T-helper 2 cell treated with Interferon-gamma antibody and Interleukin-4, amounts not matched to agents 5 μg/mL and 100 μg/mL, for 36 hours (primary cell): ENCODE measurements at places on chromosomes 7 and 10.

DNA sequence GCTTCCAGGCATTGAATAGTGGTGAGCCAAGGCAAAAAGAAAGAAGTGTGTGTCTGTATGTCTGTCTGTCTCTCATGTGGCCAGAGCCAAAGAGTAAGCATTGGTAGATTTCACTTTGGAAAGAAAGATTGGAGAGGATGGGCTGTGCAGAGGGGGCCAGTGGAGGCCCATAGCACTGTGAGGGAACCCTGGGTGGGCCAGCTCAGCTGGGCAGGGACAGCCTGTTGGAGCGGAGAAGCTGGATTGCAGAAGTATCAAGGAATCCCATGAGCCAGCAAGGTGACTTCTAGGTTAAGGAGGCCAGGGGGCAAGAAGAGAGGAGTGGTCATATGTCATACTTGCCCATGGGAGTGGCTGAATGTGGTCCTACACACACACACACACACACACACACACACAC, 1.5 kb upstream of the GRID1 start:
- no peak for DNase-seq

DNA sequence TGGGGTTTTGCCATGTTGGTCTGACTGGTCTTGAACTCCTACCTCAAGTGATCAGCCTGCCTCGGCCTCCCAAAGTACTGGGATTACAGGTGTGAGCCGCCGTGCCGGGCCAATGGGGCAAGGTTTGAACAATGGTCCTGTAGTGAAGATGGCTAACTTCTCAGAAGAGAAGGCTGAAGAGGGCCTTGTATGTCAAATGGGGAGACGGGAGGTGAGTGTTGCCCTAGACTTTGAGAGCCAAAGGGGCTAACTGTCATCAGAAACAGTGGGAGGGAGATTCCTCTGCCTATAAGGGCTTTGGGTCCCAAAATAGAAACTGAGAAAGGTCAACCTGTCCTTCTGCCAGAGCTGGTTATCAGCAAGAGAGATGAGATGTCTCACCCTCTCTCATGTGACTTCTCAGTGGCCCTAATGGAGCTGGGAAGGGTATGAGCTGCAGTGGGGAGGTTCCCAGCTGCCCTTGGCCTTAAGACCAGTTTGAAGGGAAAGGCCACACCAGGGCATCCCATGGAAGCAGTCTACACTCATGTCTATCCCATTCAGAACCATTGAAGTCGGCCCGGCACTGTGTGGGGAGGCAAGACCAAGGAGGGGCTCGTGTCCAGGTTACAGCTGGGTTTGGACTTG, 1.3 kb upstream of the SAMD8 start:
- no peak for DNase-seq

DNA sequence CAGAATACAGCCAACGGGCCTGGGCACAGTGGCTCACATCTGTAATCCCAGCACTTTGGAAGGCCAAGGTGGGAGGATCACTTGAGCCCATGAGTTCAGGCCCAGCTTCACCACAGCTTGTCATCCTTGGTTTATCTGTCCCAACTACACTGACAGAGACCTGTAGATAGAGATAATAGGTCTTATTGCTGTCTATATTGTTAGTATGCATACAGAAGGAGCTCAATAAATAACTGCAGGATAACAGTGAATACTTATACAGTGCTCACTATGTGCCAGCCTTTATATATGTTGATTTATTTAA, 1.3 kb downstream of the CNPY4 start:
- DNase-seq: no peak

DNA sequence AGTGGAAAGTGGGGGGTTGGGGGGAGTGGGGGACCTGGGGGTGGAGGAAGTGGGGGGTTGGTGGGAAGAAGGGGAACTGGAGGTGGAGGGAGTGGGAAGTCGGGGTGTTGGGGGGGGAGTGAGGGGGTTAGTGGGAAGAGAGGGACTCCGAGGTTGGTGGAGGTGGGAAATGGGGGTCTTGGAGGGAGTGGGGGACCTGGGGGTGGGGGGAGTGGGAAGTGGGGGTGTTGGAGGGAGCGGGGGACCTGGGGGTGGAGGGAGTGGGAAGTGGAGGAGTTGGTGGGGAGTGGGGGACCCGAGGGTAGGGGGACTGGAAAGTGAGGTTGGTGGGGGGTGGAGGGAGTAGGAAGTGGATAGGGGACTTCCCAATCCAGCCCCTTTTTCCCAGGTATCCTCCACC, 906 bp upstream of the MMD2 start:
- no peak for DNase-seq

DNA sequence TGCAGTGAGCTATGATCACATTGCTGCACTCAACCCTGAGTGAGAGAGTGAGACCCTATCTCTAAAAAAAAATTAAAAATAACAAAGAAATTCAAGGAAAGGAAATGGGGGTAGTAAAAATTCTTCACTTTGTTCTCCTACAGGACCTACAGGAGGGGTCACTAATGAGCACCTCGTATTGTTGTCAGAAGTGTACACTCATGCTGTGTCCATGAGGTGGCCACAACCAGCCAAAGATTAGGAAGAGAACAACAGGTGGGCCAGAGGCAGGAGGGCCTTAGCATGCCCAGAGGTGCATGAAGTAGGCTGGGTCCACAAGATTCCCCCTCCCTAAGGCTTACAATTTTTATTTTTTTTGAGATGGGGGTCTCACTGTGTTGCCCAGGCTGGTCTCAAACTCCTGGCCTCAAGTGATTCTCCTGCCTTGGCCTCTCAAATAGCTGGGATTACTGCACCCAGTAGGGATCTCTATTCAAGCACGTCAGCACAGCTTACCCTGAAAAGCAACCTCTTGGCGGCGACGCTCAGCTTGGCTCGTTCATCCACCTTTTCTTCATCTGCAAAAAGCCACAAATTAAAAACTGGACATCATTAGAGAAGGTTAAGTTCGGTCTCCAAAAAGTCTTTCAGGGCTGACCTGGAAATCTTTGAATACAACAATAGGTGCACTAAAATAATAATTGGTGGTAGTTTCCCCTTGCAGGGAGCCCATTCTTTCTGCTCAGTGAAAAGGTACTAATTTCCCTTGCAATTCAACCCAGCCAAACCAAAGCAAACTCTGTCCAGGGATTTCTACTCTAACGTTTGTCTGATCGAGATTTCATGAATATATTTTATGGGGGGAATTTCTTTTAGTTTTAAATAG, 104.4 kb downstream of the SVIL start:
- DNase-seq: no peak

GRCh38 chr10:88070080-88070880, 206.9 kb downstream of the PTEN start:
- no peak for DNase-seq

DNA sequence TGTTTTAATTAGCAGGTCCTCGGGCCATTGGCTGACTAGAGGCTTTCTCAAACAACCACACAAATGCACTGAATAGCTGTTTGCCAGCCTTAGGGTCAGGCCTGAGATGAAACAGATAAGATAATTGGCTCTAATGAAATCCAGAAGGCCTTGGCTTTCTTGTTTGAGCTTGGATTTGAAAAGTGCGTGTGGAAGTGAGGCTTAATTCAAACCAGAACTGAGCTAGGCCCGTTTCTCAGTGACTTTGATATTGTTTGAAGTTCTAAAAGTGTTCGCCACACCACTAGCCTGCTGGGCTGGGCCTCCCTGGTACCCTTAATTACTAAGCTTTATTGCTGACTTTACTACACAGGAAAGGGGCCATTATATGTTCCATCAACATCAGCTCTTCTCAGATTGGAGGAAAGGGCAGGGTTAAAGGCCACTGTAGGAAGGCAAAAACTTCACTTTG, 270.6 kb downstream of the TWIST1 start:
- no peak for DNase-seq

GRCh38 chr7:88269586-88269985, 37.1 kb downstream of the STEAP4 start:
- no peak for DNase-seq

DNA sequence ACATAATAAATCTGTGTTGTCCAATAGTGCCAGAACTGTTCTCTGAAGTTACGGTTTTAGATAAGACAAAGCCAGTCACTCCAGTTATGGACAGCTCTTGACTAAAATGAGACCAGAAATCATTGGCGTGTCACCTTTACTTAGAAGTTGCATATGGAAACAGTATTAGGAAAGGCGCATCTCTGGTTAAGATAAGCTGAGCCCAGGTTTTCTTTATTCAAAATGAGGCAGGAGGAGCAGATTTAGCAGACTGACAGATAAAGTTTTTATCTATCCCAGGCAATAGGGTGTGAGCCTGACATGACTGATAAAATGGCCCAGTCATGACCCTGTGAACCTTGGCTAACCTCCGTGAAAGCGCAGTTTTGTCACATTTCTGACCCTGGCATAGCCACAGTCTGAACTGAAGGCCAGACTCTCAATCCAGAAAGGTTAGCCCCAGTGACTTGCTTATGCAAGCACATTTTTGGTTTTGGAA, 4.2 kb downstream of the CYP26A1 start:
- DNase-seq: no peak

GRCh38 chr10:11517150-11517549, 94.3 kb downstream of the USP6NL start:
- DNase-seq: no peak

- peak; percentile 80 for DNase-seq
Observed at GRCh38 chr10:49606981-49607535, 3.1 kb upstream of the SLC18A3 start.

DNA sequence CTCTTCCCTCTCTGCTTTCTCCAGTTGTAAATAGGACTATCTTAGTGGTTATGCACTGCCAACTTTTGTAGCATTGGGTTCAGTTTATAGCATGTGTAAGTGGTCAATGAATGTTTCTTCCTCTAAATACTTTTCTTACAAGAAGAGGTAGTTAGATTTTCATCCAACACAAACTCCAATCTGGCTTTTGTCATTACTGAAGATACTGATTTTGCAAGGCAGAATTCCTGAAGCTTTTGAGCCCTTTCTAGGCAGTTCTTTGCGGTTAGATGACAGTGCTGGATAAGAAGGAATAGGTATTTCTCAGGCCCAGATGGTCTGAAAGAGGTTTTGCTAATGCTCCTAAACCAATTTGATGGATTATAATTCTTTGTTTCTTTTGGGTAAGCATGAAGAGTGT, 60.5 kb downstream of the BICC1 start:
- DNase-seq: no peak

DNA sequence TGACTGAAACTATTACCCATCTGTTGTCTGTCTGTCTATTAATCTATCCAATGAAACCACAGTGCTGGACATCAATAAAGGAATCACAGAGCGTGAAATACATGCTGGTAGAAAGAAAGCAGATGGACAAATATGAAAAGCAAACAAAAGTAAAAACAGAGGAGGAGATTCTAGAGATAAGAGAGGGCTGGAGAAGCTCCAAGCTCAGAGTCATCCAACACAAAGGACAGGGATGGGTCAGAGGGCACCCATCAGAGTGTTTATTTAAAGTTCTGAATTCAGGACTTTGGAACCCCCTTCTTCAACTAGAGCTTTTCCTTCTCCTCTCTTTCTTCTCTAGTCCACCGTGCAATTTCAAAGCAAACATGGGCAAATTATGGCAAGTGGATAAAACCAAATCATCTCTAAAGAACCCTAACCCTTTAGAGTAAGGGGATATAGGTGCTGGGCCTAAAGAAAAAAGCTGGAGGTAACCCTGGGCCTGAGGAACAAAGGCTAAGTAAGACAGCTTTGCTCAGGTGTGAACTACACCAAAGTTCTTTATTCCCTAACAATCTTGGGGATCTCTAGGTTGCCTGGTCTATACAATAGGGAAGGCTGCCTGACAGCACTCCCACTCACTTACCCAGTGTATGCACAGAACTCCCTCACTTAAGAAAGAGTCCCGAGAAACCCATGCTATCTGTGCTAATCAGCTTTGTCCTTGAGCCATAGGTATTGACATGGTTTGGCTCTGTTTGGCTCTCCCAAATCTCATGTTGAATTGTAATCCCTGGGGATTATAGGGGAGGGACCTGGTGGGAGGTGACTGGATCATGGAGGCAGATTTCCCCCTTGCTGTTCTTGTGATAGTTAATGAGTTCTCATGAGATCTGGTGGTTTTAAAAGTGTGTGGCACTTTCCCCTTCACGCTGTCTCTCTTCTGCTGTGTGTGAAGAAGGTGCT, 97.0 kb downstream of the BAMBI start:
- DNase-seq: no peak

DNA sequence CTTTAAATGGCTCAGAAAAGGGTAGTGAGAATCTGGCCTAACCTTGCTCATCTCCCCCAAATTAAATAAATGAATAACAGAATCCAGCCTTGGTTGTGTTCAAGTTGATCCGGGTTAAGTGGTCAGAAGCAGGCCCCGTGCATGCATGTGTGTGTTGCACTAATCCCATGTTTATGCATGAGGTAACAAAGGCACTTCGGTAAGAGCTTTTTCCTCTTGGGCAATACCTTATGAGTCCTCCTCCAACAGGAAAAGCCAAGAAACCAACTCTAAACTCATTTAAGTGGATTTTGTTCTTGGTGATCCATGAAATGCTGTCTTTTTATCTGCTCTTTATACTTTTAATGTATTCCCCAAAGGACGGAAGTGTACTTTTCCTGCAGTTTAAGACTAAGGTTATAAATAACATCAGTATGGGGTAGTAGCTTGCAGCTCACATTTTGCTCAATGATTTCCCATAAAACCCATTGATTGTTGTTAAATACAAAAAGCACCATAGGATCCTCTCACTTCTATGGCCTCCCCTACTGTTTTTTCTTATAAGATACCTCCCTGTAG, 104.9 kb upstream of the YAE1 start:
- DNase-seq: no peak

- no peak for DNase-seq
Observed at GRCh38 chr7:24227068-24227467, 56.9 kb upstream of the NPY start.

DNA sequence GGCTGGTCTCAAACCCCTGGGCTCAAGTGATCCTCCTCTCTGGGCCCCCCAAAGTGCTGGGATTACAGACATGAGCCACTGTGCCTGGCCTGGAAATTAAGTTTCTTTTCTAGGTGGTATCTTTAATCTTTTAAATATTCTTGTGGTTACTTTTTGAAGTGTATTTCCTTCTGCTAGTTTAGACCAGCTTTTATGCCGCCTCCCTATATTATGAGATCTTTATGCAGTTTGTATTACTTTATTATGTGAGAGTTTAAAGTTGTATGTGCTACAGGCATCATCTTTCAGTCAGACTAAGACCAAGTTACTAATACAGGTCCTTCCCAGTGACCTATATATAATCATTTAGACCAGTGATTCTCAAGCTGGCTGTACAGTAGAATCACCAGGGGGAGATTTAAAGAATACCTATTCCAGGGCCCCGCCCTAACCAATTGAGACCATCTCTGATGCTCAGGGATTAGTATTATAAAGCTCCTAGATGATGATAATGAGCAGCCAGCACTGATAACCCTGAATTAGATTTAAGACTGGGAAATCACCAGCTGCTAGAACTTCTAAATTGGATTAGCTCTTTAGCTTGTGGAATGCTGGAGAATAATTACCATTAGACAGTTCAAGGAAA, 11.3 kb downstream of the INPP5F start:
- DNase-seq: no peak
